ENCODE measurements at places on chromosomes 2 and 18.

DNA sequence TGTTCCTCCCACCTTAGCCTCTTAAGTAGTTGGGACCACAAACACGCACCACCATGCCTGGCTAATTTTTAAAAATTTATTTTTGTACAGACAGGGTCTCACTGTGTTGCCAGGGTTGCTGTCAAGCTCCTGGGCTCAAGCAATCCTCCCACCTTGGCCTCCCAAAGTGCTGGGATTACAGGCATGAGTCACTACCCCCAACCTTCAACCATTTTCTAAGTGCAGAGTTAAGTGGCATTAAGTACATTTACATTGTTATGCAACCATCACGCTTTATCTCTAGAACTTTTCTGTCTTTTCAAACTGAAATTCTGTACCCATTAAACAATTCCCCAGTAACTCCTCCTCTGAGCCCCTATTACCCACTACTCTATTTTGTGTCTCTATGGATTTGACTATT is 45.9 kb upstream of the AFF3 start:
- DNase-seq = no peak

- no peak for DNase-seq
Measured at GRCh38 chr2:155404433-155405002, 706.0 kb downstream of the KCNJ3 start.

DNA sequence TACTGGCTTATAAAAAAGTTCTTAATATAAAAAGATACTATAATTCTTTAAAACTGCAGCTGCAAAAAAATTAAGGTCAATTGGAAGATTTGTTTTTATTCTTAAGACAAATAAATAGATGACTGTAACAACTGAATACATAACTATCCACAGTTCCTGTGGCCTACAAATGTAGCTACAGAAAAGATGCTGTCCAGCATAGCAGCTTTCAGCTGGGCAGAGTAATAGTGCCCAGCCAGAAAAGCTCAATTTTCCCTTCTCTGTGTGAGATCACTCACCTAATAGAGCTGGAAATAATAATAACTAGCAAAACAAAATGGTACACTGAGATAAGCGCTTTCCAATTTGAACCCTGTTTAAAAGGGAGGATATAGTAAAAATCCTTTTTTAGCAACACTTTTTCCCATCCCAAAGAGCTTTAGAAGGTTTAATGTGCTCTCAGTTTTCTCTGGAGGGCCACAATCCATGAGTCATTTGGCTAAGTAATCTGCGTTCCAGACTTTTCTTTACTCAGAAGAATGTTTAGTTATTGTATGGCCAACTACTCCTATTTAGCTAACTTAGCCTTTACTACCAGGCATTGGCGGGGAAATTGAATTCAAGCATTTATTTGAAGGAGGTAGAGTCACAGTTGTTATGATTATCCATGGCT is 158.1 kb upstream of the SLC39A10 start:
- no peak for DNase-seq

DNA sequence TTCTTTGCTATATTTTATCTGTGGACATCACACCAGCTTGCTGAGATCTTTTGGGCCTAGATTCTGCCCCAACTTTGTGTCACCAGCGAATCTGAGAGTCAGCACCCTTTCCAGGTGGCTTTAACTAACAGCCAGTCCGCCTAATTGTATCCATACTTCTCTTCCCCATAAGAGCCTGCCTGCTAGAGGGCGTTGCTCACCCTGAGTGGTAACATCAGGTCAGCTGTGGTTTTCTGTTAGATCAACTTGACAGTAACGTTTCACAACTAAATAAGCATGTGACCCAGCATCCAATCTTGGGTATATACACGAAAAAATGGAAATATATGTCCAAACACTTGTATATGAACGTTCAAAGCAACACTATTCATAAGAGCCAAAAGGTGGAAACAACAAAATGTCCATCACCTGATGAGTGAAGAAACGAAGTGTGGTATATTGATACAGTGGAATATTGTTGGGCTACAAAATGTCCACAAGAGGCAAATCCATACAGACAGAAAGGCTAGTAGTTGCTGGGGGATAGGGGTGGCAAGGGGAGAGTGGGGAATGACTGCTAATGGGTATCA is 24.9 kb downstream of the EFHD1 start:
- DNase-seq = no peak

DNA sequence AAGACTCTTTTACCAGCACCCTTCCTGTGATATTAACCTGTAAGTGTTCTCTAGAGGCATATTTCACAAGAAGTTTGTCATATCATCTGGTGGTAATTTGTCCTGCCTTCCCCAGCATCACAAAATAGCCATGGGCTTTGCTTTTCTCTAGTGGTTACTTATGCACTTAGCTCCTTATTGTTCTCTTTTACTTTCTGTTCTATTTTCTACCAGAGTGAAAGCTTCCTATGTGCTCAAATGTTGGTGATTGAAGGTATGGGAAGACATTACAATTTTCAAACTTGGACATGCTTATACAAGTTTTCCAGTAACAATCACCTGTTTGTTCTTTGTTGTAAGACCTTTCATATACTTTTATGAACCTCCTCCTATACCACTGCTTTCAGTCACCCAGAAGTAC is 87.0 kb upstream of the KCNH7 start:
- DNase-seq = no peak

GRCh38 chr2:74515981-74516633 is 1.9 kb downstream of the TLX2 start:
- DNase-seq = peak; percentile 78

- DNase-seq = no peak
Measured at GRCh38 chr2:237501892-237502513, 15.0 kb downstream of the MLPH start.

DNA sequence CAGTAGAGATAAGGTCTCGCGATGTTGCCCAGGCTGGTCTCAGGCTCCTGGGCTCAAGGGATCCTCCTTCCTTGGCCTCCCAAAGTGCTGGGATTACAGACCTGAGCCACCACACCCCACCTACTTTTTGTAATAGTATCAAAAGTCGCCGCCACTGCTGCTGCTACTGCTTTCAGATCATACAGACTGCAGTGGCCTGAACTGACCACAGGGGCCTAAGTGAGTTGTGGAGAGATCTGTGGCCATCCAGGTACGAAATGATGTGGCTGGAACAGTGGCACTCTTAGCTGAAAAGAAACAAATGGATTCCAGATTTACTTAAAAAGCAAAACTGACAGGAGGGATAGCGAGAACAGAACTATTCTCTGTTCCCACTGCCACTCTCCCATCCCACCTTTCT is 32.9 kb upstream of the POMC start:
- DNase-seq = no peak

GRCh38 chr18:61892683-61893308 is at the start of gene RNF152:
Gene RNF152 (minus strand): TSS chr18:61893007. CDS start chr18:61816463, 76,544 bp downstream.
- peak; percentile 16 for DNase-seq

GRCh38 chr18:21215490-21215889 is 26.5 kb upstream of the GREB1L start:
- DNase-seq = no peak

DNA sequence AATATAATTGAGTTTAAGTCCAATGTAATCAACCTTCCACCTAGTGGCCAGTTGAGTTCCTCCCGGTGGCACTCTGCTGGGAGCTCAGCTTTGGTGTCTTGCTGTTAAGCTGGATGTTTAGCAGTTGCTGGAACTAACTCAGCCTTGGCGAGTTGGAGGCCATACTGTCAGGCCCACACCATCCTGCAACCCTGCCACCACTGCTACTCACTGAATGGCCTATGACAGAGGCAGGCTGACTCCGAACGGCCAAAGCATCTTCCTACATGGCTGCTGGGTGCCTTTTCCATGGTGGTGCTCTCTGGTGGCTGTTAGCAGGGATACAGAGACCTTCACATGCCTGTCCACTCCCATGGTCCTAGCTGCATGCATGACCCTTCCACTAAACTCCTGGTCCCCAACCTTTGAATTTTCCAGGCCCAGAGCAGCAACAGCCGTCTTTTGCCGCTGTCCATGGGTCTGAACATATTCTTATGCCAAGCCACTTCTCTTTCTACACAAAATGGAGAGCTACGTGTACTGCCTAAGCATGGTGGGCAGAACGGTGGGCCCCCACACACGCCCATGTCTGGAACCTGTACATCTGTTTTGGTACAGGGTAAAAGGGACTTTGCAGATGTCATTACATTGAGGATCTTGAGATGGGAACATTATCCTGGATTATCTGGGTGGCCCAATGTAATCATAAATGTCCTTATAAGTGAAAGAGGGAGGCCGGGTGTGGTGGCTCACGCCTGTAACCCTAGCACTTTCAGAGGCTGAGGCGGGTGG is 15.0 kb upstream of the TRAF3IP1 start:
- DNase-seq = no peak

- DNase-seq = no peak
Measured at GRCh38 chr2:181308766-181309515, 148.2 kb upstream of the ITGA4 start.

GRCh38 chr18:7857562-7857961 is 290.4 kb downstream of the PTPRM start:
- DNase-seq = no peak

GRCh38 chr2:194559964-194560363 is 1097.1 kb upstream of the SLC39A10 start:
- no peak for DNase-seq

DNA sequence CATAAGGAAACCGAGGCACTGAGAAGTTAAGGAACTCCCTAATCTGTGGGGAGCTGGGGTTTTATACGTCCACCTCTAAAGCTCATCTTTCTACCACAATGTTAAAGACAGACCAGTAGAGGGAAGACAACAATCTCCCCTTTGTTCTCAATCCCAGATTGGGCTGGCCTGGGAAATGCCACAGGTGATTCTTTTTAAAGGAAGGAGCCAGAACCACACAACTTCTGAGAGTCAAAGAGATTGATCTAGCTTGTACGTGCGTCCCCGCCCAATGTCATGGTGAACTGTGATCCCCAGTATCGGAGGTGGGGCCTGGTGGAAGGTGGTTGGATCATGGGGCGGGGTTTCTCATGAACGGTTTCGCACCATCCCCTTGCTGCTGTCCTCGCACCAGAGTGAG is 81.8 kb upstream of the LCLAT1 start:
- no peak for DNase-seq

DNA sequence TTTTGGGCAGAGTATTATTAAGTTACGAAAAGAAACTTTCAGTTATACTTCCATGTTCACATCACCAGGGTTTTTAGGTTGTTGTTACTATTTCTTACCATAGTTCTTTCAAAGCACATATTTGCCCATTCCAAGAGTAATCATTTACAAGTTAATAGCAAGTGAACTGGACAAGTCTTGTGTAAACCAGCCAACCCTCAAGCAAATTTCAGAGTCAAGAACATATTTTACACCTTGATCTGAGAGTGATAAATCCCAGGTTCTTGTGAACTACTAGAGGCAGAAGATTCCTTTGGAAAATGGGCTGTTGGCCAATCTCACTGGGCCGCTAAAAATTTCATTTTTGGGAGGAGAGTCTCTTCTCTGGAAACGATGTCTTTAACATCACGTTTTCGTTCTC is 2.7 kb upstream of the ASAP2 start:
- no peak for DNase-seq

GRCh38 chr2:29119211-29119610 is 4.0 kb downstream of the CLIP4 start:
- DNase-seq = peak; percentile 4

DNA sequence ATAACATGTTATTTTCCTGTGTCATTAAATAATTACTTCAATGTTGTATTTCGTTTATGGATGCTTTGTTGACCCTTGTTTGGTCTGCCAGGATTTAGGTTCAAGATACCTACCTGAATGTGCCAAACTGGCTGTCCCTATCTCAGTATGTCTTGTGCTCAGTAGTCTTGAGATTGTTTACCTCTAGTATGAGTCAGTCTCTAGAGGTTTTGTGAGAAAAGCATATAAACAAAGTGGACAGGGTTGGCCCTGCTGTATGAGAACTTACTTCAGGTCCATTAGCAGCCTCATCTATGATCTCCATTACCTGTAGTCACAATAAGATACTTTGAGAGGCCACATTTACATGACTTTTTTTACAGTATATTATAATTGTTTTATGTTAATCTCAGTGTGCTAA is 17.8 kb downstream of the DDX18 start:
- DNase-seq = no peak

- DNase-seq = no peak
Measured at GRCh38 chr2:64773461-64774118, 119.9 kb upstream of the SERTAD2 start.

DNA sequence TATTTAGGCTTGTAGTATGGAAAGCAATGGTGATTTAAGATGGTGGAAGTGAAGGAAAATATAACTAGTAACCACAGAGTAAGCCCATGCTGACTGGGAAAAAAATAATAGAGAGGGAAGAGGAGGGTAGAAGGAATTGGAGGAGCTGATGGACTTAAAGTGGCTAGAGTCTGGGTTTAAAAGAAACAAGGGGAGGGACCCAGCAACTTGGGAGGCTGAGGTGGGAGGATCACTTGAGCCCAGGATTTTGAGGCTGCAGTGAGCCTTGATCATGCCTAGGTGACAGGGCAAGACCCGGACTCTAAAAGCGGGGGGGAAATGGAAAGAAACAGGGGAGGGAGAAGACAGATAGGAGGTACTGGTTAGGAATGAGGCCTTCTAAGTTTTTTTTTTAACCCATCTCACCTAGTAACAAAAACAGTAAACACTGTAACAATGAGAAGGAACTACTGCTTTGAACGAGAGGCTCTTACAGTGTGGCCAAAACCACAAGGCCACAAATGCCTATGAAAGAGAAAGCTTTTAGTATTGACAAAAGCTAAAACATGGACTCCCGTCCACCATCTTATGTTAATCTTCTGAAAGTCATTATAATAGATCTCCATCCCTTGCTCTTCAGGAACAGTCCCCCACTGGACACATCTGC is 26.6 kb downstream of the METTL8 start:
- no peak for DNase-seq

GRCh38 chr2:96369186-96369585 is 33.6 kb downstream of the NCAPH start:
- DNase-seq = no peak

GRCh38 chr2:201220102-201220570 is 37.2 kb downstream of the CASP10 start:
- no peak for DNase-seq

GRCh38 chr2:137847443-137847842 is 116.8 kb upstream of the HNMT start:
- DNase-seq = no peak

GRCh38 chr2:216694082-216694825 is 1.1 kb downstream of the IGFBP5 start:
- peak; percentile 33 for DNase-seq

DNA sequence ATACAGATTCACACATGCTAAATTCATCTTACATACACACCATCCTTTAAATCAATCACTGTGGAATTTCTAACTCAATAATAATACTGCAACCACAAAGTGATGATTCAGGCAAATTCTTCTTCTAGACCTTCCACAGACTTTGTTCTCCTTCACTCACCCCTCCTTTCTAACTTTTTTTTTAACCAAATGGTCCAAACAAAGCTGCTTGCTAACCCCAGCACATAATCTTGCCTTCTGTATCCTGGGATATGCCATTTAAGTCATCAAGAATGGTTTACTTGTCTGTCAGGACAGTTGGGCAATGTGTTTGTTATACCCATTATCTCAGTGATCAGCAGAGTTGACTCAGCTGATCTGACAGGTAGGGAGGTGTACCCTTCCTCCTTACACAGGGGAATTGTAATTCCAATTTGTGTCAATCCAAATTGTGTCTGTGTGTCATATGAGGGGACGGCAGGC is 10.0 kb downstream of the SLC40A1 start:
- DNase-seq = no peak
